Left cardiac atrium (tissue), 4 donors: ENCODE measurements at places on chromosomes 5 and 9. TPM values are rescaled to one million over a fixed set of nuclear protein-coding genes. Genes with fewer than 3 reads are reported as not detected.

Gene GPR150
- 0.10 TPM for total RNA-seq

Gene SPATA31A7
- not detected for total RNA-seq

Gene CDH6
- total RNA-seq = 2.2 TPM

Gene CXCL14
- total RNA-seq = 11.7 TPM

Gene TEX48
- total RNA-seq = not detected
